ENCODE measurements at places on chromosomes 11 and 22. TPM values are rescaled to one million over a fixed set of nuclear protein-coding genes. Genes with fewer than 3 reads are reported as not detected.

- no peak overlapping the region for H3K27ac ChIP-seq
- peaks cover 7% of the 10 kb centered on the region for H3K4me1 ChIP-seq
- DNase-seq: peak; percentile 73
- no peak overlapping the region for H3K4me3 ChIP-seq
- peaks cover 17% of the 10 kb centered on the region for H3K36me3 ChIP-seq
Measured at GRCh38 chr11:122796128-122796717, 42.1 kb upstream of the CRTAM start.

GRCh38 chr11:121723246-121723741 is 270.5 kb upstream of the SORL1-AS1 start:
- peak overlapping the region; percentile 63 for H3K27ac ChIP-seq
- peaks cover 3% of the 10 kb centered on the region for H3K4me1 ChIP-seq
- H3K36me3 ChIP-seq: no peaks in the 10 kb centered on the region
- H3K4me3 ChIP-seq: peak overlapping the region; percentile 38

GRCh38 chr11:121890377-121890776 is 225.6 kb downstream of the BLID start:
- H3K4me1 ChIP-seq: no peaks in the 10 kb centered on the region
- H3K27me3 ChIP-seq: no peaks in the 10 kb centered on the region
- H3K4me3 ChIP-seq: no peak overlapping the region

The SYT13 gene
- total RNA-seq: not detected

The HORMAD2 gene
- not detected for total RNA-seq
